Activated CD8-positive, alpha-beta memory T cell treated with anti-CD3 and anti-CD28 coated beads for 1 hour (primary cell): ENCODE measurements at places on chromosomes 4 and X.

GRCh38 chr4:26307037-26307800, 13.6 kb upstream of the RBPJ start:
- DNase-seq, result no peak

DNA sequence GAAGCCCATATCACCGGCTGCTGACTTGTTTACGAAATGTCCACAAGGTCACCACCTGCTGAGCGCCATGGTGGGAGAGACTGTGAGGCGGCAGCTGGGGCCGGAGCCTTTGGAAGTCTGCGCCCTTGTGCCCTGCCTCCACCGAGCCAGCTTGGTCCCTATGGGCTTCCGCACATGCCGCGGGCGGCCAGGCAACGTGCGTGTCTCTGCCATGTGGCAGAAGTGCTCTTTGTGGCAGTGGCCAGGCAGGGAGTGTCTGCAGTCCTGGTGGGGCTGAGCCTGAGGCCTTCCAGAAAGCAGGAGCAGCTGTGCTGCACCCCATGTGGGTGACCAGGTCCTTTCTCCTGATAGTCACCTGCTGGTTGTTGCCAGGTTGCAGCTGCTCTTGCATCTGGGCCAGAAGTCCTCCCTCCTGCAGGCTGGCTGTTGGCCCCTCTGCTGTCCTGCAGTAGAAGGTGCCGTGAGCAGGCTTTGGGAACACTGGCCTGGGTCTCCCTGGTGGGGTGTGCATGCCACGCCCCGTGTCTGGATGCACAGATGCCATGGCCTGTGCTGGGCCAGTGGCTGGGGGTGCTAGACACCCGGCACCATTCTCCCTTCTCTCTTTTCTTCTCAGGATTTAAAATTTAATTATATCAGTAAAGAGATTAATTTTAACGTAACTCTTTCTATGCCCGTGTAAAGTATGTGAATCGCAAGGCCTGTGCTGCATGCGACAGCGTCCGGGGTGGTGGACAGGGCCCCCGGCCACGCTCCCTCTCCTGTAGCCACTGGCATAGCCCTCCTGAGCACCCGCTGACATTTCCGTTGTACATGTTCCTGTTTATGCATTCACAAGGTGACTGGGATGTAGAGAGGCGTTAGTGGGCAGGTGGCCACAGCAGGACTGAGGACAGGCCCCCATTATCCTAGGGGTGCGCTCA, 8.7 kb upstream of the MSANTD1 start:
- DNase-seq, result no peak

GRCh38 chr4:12137575-12137974, 708.9 kb upstream of the HS3ST1 start:
- no peak for DNase-seq

- no peak for DNase-seq
Measured at GRCh38 chrX:96776966-96777365, 92.3 kb downstream of the DIAPH2 start.

DNA sequence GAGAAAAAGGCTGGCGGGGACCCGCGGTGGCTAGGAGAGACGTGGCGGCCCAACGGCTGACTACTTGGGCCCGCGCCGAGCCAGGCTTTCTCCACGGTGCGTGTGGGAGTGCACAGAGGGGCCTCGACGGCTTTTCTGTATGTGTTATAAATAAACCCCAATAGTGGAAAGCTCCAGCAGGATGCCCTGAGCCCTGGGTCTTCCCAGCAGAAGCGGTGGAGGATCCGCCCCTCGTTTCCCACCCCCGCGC, 268 bp upstream of the PRRG1 start:
- DNase-seq, result no peak

- DNase-seq, result no peak
Measured at GRCh38 chr4:82555276-82555675, 6.5 kb downstream of the TMEM150C start.
